ENCODE measurements at places on chromosomes 5 and 9.

GRCh38 chr9:76717176-76717575, 47.1 kb upstream of the PCA3 start:
- no peak for DNase-seq

DNA sequence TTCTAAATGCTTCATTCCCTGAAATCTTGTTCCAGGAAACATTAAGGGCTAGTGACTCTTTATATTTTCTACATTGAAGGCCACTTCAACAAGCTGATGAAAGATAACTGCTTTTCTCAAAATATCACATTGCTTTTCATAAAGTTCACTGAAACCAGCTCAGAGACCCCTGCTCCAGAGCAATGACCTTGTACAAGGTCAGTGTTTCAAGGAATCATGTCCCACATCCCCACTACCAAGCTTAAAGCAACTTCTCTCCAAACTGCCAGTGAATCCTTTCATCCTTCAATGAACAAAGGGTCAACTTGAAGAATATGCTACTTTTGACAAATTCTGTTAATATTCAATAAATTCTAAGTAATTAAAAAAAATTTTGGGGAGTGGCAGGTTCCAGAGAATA, 12.0 kb upstream of the SPATA24 start:
- no peak for DNase-seq

GRCh38 chr9:131234799-131235479, 41.4 kb downstream of the FAM78A start:
- DNase-seq: no peak

DNA sequence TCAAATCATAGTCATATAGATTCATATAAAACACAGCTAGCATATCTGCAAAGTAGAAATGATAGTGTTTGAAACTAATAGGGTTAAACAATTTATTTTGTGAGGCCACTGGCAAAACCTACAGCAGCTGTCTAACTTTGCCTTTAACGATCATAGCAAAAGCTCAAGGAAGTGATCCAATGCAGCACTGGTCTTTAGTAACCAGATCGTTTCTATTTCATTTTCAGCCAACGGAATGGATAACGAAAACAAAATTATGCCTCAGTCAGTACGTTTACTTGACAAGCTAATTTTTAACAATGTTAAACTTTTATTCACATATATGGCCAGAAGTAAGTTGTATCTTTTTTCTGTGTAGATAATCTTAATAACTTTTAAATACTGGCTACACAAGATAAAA, 17.7 kb downstream of the MLLT3 start:
- no peak for DNase-seq

- no peak for DNase-seq
Observed at GRCh38 chr9:124290053-124290591, 32.4 kb downstream of the NEK6 start.

GRCh38 chr5:143251946-143252345, 151.5 kb downstream of the NR3C1 start:
- DNase-seq: no peak

DNA sequence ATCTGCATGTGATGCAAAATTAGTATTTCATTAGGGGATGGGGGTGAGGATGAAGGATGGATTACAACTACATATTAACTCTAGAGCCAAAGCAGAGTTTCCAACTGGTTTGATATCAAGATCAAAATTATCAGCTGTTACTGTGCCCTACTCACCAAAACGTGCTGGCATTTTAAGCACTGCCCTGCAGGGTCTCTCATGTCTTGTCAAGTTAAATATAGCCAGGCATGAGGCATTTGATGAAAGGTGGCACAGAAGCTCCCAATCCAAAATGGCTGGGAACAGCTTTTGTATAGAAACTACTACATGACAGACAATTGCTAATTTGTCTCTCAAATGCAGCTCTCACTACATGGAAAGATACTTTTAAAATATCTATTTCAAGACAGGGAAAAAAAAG, 27.1 kb upstream of the CAAP1 start:
- DNase-seq: no peak

All from GM13976 (cell line).